ENCODE measurements at places on chromosomes 12 and 14.

GRCh38 chr14:102333390-102333789, 13.8 kb downstream of the ZNF839 start:
- DNase-seq, result no peak

GRCh38 chr12:110848314-110848923, 1.6 kb downstream of the CCDC63 start:
- DNase-seq, result no peak

GRCh38 chr12:81147292-81147919, 69.5 kb downstream of the ACSS3 start:
- DNase-seq, result no peak

DNA sequence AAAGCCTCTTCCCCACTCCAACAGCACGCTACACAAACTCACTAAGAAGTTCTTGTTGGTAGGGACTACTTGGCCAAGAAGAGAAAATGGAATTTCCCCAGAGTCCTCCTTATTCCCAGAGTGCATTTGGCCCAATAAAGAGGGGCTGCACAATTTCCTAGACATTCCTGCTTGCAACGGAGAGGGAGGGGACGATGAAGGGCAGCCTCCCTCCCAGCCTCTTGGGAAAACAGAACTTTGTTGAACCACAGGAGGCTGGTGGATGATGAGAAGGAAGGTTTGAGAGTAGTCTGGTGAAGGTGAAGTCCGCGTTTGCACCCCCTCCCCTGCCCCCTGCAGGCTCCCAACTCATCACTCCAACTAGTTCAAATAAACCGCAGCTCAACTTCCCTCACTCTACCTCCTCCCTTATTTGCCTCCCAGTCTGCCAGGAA, 19.1 kb upstream of the TBX3 start:
- DNase-seq, result no peak

DNA sequence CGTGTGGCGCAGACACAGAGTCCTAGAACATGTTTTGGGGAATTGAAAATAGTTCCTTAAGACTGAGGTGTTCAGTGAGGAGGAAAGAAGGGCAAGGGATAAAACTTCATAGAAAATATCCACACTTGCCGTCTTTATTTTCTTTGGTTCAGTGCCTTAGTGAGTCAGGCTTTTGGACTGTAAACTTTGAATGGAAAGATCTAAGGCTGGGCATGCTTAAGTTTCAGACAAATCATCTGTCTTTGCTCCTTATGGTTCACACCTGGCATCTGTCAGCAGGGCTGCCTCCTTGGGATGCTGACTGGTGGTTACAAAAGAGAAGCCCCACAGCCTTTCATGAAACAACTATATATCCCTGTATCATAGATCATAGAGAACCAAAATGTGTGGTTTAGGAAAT, 136.3 kb upstream of the PRICKLE1 start:
- DNase-seq, result no peak

- no peak for DNase-seq
These were observed 8.0 kb downstream of the CLMN start for GRCh38 chr14:95311752-95312151.

GRCh38 chr12:1488908-1489381, 105.4 kb downstream of the FBXL14 start:
- peak; percentile 25 for DNase-seq

- no peak for DNase-seq
These were observed 988.9 kb upstream of the FLRT2 start for GRCh38 chr14:84541018-84541417.

DNA sequence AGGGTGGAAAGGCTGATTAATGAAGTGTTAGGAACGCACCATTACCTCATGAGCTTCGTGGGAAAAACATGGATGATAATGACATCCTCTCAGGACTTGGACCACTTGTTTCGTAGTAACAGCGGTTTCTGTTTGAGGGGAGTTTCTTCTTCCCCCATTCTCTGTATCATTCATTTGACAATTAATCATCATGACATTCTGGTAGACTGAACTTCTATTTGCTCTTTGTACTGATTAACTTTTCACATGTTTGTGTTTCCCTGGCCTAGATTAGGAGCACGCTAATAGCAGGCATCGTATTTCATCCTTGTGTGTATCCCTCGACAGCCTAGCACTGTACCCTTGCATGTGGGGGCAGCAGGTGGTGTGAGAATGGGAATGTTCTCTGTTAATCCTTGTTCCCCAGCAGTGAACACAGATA, 8.0 kb downstream of the LRRC74A start:
- no peak for DNase-seq

- DNase-seq, result no peak
These were observed 123.1 kb downstream of the GALC start for GRCh38 chr14:87869619-87870583.

- DNase-seq, result peak; percentile 28
These were observed 6.4 kb upstream of the ALX1 start for GRCh38 chr12:85273381-85274314.

DNA sequence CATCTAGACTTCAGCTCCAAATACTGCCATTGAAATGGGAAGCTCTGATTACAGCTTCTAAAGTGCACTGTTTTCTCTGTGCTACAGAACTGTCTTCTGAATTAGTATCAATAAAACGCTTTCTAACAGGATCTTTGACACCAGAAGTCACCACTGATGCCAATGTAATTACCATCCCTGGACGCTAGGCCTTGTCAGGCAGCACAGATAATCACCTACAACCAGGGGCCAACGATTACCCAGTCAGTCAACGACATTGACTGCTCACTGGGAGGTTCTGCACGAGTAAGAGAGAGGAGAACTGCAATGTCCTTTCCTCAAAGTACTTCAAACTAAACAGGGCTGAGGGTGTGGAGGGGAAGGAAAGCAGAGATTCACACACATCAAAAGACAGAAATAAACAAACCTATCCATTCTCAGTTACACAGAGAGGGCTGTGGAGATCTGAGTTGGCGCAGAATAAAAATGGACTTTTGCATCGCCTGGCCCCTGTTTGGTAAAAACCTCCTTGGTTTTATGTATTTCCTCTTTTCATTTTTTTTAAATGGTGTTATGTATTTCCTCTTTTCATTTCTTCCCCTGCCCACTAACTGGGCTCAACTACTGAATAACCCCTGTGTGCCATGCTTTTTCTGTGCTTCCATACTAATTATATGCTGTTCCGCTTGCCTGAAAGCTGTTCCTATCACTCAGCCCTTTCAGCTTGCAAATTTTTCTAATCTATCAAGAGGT, 492.2 kb downstream of the APAF1 start:
- no peak for DNase-seq

GRCh38 chr12:49026678-49027480, 8.3 kb upstream of the PRKAG1 start:
- no peak for DNase-seq

DNA sequence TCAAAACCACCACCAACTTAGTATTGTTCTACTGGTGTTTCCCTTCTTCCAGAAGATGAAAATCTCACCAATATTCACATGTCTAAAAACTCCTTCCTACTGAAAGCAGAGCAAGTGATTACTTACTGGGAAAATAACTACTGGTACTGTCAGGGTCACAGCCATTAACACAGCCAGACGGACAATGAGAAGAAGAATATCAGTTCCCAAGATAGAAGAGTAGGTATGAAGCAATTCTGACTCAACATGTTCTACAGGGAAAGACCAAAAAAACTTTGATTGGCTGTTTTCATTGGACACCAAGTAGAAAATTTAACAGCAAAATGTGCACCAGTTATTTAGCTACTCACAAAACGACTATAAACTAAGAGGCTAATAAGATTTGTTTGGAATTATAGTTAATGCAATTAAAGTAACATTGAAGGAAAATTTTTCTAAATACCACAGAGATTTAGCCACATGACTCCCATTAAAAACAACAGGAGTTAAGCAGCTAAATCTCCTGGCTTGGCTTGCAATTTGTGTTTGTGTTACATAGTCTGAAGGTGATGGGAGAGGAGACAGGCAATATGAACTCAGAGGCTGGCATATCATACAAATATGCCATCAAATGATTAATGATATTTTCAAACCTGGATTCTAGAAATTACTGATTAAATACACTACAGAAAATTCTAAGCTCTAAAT, 9.5 kb downstream of the SLC38A2 start:
- DNase-seq, result no peak

- no peak for DNase-seq
These were observed 21.1 kb upstream of the CERS5 start for GRCh38 chr12:50188241-50188781.

GRCh38 chr12:65631621-65632111, 192.6 kb upstream of the HMGA2 start:
- no peak for DNase-seq

GRCh38 chr12:119704065-119704747, 36.3 kb downstream of the PRKAB1 start:
- no peak for DNase-seq

DNA sequence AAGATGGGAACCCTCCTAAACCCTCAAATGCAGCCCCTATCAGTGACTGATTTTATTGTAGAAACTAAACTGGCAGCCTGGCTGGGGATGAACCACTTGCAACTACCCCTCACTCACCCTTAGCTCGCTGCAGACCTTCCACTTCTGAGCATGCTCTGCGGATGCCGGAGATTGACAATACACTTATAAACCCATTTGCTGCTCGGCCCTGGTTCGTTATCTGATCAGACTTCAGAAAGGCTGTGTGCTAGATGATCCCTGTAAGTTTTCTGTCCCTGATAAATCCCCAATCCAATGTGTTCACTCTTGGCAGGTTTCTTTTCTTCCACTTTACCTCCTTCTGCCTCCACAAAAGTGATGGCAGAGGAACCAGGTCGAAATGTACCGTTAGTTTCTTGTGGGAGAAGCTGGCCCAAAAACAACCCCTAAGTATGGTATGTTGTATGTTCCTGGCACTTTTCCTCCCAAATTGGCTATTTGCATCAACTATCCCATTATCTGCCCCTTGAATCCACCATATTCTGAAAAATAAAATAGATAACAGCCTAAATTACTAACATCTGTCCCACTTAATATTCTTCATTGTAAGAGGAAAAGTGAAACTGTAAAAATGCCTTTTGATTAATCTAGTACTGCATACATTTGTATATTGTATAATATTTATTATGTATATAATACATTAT, 18.8 kb downstream of the RPH3A start:
- DNase-seq, result no peak

DNA sequence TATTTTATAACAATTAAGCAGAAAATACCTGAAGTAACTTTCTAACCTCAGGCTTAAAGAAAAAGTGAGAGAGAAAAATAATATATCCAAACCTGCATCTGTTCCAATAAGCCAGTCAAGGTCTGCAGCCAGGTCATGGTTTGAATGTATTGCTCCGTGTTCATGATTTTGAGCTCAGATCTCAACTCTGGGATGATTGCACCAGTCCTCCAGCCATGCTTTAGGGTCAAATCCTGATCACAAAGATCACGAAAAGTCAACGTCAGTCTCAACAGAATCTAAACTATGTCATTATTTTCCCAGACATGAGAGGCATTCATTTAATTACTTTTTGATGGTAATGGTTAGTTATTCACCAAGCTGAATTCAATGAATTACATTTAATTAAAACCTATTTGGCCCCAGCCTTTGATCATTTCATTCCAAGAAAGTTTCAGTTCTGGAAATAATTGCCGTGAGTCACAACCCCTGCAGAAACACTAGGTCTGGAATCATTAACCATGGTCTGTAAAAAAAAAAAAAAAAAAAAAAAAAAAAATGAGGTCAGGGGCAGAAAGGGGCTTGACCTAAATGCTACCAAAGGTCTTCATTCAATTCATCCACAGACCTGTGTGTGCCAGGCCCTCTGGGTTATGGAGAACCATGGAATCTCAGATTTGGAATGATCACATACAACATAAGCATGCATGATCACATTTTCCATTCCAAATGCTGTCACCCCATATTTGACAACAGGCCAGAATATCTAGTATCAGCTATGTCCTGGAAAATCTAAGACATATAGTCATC, 55.6 kb downstream of the NT5DC3 start:
- no peak for DNase-seq

GRCh38 chr14:22002860-22003284, 329.3 kb upstream of the OR4E1 start:
- peak; percentile 13 for DNase-seq

DNA sequence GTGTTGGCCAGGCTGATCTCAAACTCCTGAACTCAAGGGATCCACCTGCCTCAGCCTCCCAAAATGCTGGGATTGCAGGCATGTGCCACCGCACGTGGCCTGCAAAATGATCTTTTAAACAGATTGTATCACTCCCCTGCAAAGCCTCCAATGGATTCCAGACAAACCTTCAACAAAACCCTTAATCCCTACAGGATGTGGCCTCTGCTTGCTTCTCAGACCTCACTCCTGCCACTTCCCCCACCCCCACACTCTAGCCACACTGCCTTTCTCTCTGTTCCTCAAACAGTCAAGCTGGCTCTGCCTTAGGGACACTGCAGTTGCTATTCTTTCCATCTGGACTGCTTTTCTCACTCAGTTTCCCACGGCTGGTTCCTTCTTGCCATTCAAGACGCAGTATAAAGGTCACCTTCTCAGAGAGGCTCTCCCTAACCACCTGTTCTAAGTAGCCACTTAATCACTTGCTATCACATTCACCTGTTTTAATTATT, 47.3 kb upstream of the TMED10 start:
- peak; percentile 61 for DNase-seq

- DNase-seq, result no peak
These were observed 773.1 kb upstream of the TBX3 start for GRCh38 chr12:115456946-115457689.

DNA sequence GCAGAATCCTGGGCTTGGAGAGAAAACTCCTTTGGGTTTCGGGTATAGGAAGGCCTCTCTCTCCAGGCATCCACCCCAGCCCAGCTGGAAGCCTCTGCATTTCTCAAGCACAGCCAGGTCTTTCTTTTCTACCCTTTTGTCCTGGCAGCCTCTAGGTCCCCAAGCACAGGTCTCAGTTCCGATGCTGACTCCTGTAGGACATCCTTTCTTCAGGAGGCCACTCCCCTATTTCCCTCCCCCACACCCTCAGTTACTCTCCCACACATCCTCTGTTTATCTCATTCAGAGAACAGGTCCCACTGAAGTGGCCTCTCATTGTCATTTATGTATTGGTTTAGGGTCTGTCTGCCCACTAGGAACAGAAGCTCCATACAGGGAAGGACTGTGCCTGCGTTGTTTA, 352.6 kb downstream of the VRK1 start:
- DNase-seq, result no peak

DNA sequence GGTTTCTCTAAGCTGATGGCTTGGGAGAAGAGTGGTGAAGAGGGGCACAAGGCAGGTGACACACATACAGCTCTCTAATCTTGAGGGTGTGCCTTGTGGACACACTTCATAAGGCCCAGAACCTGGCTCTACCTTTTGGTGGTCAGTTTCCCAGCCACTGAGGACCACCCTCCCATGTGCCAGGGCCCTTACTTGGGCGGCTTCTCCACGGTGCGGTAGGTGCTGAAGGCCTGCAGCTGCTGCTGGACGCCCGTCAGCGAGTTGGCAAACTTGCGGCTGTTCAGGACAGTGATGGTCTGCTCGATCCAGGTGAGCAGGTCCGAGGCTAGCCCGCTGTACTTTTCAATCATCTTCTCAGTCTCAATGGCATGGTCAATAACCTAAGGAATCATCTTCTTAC, 80.2 kb downstream of the SPTB start:
- DNase-seq, result no peak

DNA sequence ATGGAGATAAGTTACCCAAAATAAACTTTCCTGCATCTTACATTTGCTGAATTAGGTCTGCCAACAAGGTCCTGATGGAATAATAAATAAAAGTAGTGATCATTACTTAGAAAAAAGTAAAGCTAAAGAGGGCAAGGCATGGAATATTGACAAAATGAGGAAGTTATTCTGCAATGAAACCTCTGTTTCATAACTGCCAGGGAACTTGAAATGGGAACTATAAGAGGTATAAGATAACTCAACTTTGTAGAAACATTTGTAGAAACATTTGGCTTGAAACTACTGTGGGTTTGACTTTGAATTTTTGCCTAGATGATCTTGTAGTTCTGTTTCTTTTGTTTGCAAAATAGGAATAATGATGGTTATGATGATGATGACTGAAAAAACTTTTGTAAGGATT, 18.7 kb upstream of the YBX3 start:
- peak; percentile 39 for DNase-seq
